ENCODE measurements at places on chromosomes 16 and 17.

DNA sequence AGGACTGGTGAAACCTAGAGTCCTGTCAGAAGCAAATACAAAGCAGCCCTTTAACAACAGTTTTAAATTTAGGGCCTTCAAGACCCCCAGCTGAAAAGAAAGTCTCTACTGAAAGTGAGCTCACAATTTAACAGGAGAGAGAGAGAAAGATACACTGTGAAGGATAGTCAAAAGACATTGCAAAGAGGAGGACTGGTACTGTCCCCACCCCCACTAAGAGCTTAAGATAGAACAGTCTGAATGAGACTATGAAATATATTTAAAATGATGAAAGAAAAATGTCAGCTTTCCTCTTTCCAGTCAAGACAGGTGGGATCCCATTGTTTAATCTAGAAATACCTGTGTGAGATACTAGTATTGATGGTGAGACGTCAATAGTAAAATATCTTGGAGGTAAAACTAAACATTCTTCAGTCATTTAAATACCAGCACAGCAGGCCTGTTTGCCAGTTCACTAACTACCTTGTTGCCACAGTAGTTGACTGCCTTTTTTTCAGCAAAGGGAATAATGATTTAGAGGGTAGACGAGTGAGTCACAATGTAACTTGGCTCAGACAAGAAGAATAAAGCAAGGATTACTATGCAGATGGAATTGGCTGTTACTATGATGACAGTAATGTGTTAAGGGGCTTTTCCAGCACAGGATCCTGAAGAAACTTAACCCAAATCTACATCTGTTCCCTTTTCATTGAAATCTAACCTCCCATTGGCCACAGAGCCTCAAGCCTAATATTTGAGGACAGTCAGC, 47.2 kb upstream of the RASL10B start:
- DNase-seq: no peak

DNA sequence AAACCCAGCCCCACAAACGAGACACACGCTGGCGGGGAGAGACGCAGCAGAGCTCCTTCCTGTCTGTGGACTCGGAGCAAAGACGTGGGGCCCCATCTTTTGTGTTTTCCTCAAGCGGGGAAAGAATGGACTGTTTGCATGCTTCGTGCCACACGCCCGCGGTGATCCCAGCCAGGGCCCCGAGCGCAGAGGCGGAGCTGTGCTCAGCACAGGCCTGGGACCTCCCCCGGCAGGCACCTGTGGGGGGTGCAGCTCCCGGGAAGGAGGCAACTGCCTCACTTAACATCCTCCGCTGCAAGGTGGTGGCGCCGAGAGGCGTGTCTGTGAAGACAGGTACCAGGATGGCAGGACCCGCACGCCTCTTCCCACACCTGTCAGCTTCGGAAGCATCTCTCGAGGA, 19.1 kb downstream of the TRARG1 start:
- no peak for DNase-seq

DNA sequence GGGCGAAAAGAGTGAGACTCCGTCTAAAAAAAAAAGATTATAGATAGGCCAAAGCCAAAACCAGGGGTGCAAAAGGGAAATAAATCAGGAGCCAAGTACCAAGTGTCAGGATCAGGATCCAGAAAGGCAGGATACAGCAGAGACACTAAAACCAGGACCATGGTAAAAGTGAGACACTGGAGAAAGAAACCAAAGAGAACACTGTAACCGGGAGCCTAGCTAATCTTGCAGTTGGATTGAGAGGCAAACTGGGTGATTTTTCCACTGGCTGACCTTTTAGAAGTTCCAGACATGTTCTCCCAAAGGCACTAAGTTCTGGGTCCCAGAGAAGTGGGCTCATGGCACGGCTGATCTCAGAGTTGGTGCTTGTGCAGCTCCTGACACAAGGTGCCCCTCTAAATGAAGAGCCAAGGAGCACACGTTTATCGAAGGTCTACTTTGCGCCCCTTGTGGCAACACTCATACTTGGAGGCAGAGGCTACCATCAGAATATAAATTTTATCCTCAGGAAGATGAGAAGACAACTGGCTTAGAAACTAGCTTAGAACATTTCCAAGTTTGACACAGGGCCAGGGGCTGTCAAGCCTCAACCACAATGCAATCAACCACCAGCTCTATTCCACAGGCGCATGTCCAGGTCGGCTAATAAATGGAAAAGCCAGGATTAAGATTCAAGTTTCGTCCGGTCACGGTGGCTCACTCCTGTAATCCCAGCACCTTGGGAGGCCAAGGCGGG, 27.5 kb upstream of the HELZ start:
- no peak for DNase-seq

GRCh38 chr17:69447726-69448125, 33.2 kb downstream of the MAP2K6 start:
- no peak for DNase-seq

- DNase-seq: no peak
Observed at GRCh38 chr16:19882186-19882585, 2.5 kb downstream of the GPRC5B start.

- no peak for DNase-seq
Observed at GRCh38 chr17:2374549-2375285, 26.1 kb downstream of the MNT start.

DNA sequence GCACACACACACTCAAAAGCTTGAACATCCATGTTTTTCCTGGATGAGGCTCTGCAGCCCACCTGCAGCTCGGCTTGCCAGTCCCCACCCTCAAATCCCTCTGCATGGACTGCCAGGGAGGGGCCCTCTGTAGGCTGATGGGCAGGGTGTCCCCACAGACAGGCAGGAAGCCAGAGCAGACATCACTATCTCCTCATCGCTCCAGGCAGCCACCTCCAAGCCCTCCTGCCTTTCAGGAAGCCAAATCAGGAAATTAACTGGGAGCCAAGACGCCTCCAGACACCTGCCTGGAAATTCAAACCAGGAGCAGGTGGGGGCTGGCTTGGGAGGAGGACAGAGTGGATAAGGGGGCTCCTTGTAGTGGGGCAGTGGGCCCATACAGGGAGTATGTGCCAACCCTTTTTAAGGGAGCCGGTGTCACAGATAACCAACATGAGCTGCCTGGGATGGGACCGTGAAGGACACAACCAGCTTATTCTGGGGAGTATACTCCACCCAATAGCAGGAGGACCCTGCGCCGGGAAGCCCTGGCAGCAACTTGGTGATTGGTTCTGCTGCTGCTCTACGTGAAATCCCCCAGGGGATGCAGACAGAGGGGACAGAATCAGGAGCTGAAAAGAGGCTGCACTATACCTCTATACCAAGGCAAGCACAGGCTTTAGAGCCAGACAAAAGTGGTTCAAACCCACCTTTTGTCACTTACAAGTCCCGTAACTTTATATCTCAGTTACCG, 139.1 kb downstream of the CCT6B start:
- DNase-seq: no peak

GRCh38 chr17:28279411-28279810, 39.6 kb upstream of the TMEM97 start:
- no peak for DNase-seq

GRCh38 chr17:29929006-29929532, 959 bp downstream of the SSH2 start:
- no peak for DNase-seq
